ENCODE measurements at places on chromosomes 16 and 17.

- DNase-seq = no peak
These were observed 2449.5 kb downstream of the TP53TG3F start for GRCh38 chr16:35908942-35909341.

DNA sequence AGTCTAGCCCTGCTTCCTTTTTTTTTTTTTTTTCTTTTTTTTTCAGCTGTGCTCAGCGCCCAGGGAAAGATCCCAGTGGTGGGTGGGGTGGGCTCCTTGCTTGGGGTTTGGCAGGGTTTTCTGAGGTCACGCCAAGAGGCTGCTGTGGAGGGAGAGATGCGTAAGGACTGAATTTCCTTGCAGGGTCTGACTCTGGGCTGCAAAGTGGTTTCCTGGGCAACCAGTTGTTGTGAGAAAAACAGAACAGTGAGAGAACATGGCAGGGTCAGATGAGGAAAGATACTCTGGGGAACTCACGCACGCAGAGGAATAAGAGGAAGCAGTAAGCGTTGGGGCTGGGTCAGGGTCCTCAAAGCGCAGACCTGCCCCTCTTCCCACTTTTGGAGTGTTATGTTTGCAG is 119.5 kb downstream of the IRF8 start:
- DNase-seq = peak; percentile 70

DNA sequence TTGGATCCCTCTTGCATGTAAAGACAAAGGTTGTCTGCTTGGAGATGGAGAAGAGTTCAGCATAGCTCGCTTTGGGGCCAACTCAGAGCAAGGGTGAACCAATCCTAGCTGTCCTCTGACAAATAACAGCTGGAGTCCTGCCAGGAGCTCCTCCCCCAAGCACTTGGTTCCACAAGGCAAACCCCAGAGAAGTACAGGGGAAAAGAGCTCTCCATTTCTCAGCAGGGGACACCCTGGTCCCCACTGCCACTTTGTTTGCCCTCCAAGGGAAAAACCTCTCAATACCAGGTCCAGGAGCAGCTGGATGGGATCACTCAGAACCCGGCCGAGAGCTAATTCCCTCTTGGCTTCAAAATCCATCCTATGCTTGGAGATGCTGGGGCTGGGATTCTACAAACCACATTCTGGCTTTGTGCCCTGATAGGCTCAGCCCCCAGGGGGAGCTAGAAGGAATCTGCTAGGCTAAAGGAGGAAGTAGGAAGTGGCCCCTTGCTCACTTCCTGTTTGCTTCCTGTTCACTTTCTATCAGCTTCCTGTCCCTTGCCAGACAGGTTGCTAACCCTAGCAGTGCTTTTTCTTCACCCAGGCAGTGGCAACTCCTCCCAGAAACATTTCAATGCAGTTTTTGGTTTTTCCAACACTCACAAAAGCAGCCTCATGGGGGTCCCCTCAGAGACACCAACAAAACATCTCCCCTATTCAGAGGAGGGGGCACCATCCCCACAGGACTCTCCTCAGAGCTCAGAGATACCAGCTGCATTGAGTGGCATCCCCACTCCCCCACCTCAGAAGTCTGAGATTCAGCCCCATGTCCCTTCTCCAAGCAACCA is 30.7 kb downstream of the CDRT4 start:
- no peak for DNase-seq

GRCh38 chr16:70410734-70411133 is 28.2 kb downstream of the ST3GAL2 start:
- no peak for DNase-seq

- no peak for DNase-seq
These were observed 31.4 kb upstream of the CDC42EP4 start for GRCh38 chr17:73343168-73343634.

DNA sequence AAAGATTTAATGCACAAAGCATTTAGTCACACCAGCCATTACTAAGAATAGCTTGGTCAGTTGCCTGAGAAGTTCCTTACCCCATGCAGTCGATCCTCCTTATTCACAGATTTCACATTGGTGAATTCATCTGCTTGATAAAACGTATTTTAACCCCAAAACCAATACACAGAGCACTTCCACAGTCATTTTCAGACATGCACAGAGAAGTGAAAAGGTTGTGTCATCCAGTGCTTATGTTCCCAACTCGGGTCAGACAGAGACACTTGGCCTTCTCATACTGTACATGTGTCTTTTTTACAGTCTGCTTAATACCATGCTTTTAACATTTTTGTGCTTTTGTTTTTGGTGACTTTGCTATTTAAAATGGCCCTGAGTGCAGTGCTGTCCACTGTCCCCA is 219.7 kb downstream of the SPECC1 start:
- no peak for DNase-seq

DNA sequence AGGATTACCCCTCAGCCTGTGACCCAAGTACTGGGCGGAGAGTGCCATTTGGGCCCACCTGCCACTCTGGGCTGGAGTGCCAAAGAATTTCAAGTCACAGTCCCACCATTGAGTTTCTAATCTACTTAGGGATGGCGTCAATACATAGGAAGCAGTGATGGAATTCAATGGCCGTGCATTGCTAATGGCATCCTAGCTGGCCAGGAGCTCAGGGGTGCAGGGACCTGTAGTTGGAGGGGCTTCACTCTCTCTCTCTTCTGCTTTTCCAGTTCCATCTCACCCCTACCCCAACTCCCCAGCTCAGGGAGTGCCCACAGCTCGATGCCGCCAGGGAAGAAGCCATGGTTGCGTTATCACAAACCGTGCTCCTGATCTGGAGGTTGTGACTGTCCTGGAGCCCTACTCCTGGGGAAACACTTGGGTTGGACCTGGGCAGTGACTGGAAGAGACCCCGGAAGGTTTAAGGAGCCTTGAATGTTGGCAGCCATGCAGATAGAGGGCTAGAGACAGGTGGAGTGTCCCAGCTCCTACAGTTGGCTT is 2.4 kb downstream of the MMP15 start:
- DNase-seq = no peak

DNA sequence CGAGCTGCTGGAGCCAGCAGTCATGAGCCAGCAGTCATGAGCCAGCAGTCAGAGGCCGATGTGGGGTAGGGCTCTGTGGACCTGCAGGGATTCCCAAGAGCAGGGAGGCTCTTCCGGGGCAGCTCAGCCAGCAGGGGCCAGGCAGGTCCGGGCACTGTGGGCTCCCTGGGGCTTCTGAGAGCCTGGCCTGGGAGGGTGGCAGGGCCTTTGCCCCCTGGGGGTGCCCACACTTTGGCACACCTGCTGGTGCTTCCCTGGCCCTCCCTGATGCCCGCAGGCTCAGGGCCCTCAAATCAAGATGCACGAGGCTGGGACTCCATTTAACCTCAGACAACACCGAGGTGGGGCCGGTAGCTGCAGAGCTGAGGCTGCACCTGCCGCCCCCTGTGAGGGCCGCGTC is 18.1 kb downstream of the SOX8 start:
- no peak for DNase-seq

All from suprapubic skin (tissue), 4 donors.